Activated CD4-positive, CD25-positive, alpha-beta regulatory T cell (primary cell): ENCODE measurements at places on chromosomes 12 and 14.

GRCh38 chr12:26768611-26769603 lies 64.1 kb downstream of the ITPR2 start:
- DNase-seq: no peak

DNA sequence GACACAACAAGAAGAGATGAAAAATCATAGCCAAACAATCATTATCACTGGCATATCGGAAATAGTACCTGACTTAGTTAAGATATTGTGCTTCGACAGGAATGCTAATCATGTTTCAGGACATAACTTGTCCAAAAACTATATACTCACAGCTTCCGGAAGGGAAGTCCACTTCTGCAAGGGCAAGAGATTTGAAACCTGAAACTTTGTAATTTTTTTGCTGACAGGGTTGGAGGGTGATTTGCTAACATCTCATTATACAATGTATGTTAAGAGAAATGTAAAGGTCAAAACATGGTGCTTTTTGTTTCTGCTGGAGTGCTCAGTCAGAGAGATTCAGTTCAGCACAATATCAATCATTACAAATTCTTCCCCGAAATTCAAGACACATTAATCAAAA lies 200.3 kb downstream of the CNTN1 start:
- DNase-seq: no peak

GRCh38 chr14:37060496-37061260 lies 111.7 kb downstream of the SLC25A21 start:
- DNase-seq: no peak

- DNase-seq: no peak
Observed at GRCh38 chr12:78820946-78821345, 43.6 kb upstream of the SYT1 start.

GRCh38 chr14:50845166-50845565 lies 14.2 kb upstream of the NIN start:
- no peak for DNase-seq

DNA sequence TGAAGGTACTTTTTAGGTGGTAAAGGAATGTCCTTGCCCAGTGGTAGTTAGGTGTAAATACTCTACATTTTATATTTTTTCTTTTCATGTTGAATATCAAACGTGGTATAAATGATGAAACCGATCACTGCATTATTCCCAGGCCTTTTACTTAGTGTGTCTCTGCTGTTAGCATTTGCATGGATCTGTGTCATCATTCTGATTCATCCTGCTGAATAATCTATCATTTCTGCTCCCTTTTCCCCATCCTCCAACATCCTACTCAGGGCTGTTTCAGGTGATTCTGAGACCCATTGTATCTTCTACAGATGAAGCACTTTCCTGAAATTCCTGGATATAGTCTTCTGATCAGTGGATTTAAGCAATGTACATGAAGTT lies 61.0 kb upstream of the PTHLH start:
- no peak for DNase-seq

- no peak for DNase-seq
Observed at GRCh38 chr14:76006253-76006652, 20.7 kb downstream of the IFT43 start.

- no peak for DNase-seq
Observed at GRCh38 chr14:103094406-103095209, at the start of gene EXOC3L4. EXOC3L4 (plus strand) TSS chr14:103094725; CDS start chr14:103100220, 5,495 bp downstream.

DNA sequence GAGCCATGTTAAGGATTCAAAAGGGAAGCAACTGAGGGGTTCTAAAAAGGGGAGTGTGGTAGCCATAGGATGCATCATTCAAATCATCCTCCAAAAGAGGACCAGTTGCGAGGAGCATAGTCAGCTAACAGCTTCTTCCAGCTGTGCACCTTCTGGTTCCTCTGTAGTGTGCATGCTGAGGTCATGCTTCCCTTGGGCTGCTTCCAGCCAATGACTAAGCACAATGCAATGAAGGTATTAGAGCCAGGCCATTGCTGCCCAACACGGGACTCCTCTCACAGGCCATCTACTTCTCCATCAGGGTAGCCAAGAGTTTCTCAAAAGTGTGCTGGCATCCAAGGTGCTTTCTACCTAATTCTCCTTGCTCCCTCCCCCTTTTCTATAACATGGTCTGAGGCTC lies 69.2 kb upstream of the ARID2 start:
- no peak for DNase-seq

DNA sequence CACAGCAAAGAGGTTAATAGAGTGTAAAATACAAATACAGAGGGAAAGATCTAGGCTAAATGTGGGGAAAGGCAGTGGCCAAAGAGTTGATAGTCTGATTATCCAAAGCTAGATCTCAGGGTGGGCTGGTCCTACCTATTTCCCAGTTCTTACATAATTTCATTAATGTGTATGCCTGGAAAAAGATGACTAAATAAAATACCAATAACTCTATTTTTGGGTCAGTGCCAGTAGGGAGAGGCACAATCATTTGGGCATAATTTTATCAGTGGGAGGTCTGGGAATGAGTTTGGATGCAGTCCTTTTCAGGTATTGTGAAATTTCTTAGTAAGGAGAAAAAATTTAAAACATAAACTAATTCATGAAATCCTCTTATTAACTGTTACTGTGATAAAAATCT lies 30.6 kb upstream of the CLEC14A start:
- no peak for DNase-seq

GRCh38 chr12:39804898-39805297 lies 185.3 kb upstream of the ABCD2 start:
- DNase-seq: no peak

DNA sequence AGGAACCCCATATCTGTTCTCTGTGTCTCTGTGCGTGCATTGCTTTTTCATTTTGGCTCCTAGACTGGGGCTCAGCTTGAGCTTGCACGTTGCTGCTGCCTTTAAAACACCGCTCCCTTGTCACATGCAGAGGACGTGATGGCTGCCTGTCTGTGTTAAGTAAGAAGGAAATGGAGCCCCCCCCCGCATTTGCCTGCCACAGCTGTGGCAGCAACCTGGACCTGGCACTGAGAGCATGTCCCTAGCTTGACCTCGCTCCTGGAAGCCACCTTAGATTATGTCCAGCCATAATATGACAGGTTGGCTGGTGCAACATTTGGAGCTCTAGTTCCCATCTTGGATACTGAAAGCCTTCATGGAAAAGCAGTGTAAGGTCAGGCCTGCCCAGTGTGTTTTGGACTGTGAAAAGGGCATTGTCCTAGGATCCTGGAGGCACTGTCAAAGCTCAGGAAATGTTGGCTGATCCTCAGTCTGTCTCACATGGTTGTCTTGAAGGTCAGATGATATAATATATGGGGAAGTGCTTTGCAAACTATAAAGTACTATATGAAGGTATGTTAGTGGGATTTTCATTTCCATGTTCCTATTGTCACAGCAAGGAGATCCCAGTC lies 73.8 kb downstream of the PRKCH start:
- no peak for DNase-seq

DNA sequence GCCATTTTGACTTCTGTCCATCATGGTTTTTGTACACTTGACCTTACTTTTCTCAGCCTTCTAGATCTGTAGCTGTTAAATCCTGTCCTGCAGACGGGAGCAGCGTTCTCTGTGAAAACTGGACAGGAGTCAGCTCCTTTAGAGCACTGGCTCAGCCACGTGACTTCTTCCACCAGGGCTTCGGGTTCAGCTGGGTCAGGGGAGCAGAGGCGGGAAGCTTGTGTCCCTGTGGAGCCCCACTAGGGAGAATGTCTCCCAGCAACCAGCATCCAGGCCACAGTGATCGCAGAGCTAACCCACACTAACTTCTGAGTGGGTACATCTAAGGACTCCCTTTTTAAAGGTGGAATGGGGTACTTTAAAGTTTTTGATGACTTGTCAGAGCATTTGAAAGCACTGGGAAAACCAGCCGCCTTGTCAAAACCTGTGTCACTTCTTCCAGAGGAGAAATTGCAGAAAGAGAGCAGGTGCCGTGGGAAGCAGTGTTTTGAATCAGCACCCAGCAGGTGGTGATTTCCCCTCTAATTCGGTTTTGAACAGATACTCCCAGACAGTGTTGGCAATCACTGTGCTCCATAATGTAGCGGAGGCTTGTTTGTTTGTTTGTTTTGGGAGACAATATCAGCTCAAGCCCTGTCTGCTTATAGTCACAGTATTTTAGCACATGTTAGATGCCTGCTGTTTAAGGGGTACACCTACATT lies 17.9 kb downstream of the DERA start:
- no peak for DNase-seq

- DNase-seq: no peak
Observed at GRCh38 chr14:87334997-87335685, 657.8 kb downstream of the GALC start.

GRCh38 chr14:52395728-52396127 lies 81.6 kb downstream of the PTGER2 start:
- no peak for DNase-seq

- no peak for DNase-seq
Observed at GRCh38 chr12:86249851-86250250, 6.3 kb downstream of the MGAT4C start.

GRCh38 chr12:28258998-28259397 lies 68.7 kb downstream of the CCDC91 start:
- no peak for DNase-seq

DNA sequence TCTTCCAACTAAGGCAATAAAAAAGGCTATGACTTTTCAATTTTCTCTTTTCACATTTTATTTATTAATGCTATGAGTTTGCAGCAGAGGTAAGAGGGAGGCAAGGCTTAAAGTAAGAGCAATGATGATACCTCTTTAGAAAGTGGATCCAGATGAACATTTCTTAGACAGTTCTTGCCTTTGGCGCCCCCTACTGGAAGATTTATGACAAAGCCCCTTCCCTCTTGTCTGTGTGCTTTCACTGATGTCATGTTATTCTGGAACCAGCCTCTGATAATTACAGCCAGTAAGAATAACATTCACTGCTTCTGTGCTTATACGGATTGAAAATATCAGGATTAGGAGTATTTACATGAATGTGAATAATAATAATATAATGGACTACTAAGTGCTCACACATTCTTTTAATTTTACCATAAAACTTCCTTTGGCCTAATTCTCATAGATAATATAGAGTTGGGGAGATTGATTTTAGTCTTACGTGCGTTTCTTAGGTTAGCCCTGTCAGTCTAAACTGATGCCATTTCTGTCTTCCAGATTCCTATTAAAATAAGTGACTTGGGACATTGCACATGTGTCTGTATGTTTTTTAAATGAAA lies 1929.9 kb upstream of the SEL1L start:
- DNase-seq: no peak

GRCh38 chr12:3743803-3744202 lies 9.1 kb downstream of the CRACR2A start:
- DNase-seq: no peak

- DNase-seq: no peak
Observed at GRCh38 chr14:99809859-99810558, 16.8 kb downstream of the EML1 start.

- no peak for DNase-seq
Observed at GRCh38 chr14:69671365-69672030, 60.1 kb downstream of the SUSD6 start.

DNA sequence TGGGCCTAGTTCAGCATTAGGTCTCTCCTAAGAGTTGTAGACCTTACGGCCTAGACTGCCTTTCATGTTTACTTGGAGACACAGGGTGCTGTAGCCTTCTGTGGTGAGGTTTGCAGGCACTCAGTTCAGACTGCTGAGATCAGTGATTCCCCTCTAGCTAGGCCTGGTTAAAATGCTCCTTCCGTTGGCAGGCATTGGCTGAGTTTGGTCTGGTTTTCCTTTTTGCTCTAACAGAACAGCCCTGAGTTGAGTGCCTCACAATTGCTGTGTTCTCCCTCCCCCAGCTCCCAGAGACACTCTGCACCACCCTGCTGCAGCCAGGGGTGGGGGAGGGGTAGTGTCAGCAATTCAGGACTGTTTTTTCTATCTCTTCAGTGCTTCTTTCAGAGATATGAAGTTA lies 178.9 kb upstream of the DYRK2 start:
- no peak for DNase-seq

DNA sequence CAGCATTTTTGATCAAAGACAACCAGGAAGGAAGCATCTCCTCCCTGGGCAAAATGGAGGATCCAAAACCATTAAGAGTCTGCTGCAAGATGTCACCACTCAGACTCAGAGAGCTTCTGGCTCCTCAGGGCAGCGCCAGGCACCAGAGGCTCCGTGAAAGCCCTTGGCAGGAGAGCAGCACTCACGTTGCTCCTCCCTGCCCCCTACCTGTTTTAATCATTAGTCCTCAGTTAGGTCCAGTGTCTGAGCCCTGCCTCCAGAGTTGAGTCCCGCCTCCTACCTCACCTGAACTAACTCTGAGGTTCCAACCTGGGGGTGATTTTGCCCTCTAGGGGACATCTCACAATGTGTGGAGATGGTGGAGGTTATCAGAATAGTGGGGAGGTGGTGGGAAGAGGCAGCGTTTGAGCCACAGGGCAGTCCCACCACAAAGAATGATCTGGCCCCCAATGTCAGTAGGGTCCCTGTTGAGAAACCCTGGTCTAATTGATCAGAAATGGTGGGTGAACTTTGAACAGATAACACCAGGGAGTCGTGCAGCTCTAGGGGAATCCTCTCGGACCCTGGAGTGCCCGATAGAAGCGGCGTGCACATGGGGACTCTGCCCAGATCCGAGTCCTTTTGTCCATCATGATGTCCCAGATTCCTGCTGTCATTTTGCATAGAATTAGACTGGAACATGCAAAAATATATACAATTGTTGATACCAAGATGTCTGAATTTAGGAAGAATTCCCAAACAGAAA lies 156.7 kb upstream of the DIO3 start:
- no peak for DNase-seq

GRCh38 chr12:20120403-20120725 lies 248.0 kb upstream of the PDE3A start:
- no peak for DNase-seq

- peak; percentile 53 for DNase-seq
Observed at GRCh38 chr14:50082784-50083466, 33.4 kb downstream of the VCPKMT start.

GRCh38 chr12:91718326-91718725 lies 427.3 kb downstream of the BTG1 start:
- DNase-seq: no peak

DNA sequence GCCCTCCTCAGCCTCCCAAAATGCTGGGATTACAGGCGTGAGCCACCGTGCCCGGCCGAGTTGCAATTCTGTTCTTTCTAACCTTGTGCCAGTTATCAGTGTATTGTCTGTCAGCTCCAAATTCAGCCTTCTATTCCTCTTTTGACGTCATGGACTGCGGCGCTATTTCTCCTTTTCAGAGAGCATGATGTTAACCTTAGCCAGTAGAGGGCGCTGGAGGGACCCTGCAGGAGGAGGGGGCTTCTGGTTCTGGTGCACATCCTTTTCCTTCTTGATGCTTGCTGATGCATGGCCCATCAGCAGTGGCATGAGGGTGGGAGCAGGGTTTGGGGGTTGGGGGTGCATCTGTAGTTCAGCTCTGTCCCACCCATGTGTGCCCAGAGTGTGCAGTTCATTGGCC lies 179.3 kb upstream of the RMST start:
- DNase-seq: no peak

DNA sequence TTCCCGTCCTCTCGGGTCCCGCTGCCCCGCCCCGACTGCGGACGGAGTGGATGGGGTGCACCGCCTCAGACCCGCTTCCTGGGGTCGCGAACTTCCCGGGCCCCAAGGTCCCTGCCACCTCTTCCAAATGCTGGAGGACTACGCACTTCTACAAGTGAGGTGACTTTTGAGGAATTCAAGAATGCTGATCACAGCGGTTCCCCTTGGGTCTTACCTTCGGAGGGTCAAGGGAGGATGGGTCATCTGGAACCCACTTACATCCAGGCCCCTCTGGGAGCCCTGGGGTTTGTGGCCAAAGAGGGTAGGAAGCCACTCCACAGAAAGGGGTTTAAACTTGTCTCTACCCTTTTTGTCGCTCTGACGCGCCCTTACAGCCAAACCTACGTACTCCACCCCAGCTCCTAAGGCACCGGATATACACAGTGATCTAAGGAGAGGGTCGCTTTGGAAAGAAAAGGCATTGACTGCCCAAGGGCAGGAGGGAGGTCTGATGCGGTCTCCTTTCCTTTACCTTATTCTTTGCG lies 532 bp upstream of the PRKD1 start:
- DNase-seq: no peak

- DNase-seq: no peak
Observed at GRCh38 chr14:36504771-36505175, 15.3 kb downstream of the NKX2-1 start.
